ENCODE measurements at places on chromosomes 1 and 21. TPM values are rescaled to one million over a fixed set of nuclear protein-coding genes. Genes with fewer than 3 reads are reported as not detected.

Gene TNFAIP8L2
- not detected for total RNA-seq

Gene IL20
- total RNA-seq, result not detected

Gene C1orf226
- total RNA-seq, result under 0.01 TPM

Gene LCE6A
- not detected for total RNA-seq

Gene CLDN17
- not detected for total RNA-seq

Gene MFSD2A
- 1.8 TPM for total RNA-seq

Gene TAL1
- total RNA-seq, result 0.31 TPM

Gene USH2A
- under 0.01 TPM for total RNA-seq

Data from aortic smooth muscle cell (primary cell).